ENCODE measurements at places on chromosomes 11 and 22. TPM values are rescaled to one million over a fixed set of nuclear protein-coding genes. Genes with fewer than 3 reads are reported as not detected.

GRCh38 chr11:19395050-19395449 is 154.3 kb upstream of the E2F8 start:
- no peak for DNase-seq

The TKFC gene
- total RNA-seq, result 64.6 TPM

The PARVG gene
- 20.9 TPM for total RNA-seq

The BRSK2 gene
- 1.2 TPM for total RNA-seq

DNA sequence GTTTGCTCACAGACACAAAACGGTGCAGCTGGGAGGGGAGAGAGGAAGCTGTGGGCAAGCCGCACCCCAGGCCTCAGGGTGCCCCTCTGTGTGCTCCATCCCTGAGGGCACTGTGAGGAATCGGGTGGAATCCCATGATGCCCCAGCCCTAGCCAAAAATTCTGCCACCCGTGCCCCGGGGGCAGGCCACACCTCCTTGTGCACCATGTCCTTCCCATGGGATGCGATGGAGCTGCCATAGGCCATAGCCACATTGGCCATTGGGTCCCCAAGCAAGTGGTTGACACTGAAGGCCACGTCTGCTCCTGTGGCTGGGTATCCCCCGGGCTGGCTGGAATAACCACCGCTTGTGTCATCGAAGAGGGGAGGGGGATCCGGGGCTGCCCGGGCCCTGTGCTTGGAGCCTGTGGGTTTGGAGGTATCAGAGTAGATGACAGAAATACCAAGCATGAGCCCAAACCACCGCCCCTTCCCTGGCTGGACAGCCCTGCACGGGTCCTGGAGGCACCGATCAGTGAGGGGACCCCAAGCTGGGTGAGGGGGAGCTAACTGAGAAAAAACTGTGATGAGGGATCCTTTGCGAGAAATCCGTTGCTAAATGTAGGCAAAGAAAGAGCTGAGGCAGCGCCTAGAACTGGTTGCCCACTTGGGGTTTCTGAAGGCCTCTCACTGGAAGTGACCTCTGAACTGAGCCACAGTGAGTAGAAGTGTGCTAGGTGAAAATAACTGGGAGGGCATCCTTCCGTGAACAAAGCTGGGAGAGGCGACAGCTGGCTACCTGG is 863 bp downstream of the YIF1A start:
- DNase-seq, result peak; percentile 78

DNA sequence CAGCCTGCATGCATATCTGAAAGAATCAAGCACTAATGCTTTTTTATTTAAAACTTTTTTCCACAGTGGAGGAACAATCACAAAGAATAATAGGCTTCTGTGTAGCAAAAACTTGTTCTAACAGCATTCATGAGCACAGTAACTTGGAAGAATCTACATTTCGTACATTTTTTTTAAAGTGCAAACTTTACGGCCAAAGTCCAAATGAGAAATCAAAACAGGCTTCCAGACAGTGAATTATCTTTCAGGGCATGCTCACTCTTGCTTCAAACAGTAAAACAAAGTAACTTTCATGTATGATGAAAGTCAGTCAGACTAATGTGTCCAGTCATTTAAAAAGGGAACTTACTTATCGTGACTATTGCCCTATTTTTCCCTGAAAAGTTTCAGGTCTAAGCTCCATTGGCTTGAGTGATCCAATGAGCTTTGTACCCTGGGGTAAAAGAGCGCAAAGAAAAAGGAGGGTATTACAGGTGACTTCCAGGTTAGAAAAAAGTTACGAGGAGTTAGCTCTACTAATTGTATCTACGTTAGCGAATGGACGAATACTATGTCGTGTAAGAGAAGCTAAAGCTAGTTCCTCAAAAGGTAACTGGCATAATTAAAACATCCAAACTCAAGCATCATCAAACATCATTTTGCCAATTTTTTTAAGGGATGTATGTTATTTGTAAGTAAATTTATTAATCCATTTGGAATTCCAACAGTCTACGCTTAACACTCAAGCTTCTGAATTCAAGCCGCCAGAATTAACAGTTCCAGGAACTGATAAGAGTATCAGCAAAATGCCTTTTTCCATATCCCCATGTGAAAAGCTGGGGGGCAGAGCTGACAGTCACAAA is 1.7 kb downstream of the PICALM start:
- no peak for DNase-seq

GRCh38 chr11:61121192-61121831 is 19.0 kb downstream of the CD5 start:
- no peak for DNase-seq

GRCh38 chr11:101439488-101439887 is 144.3 kb downstream of the TRPC6 start:
- DNase-seq, result no peak

DNA sequence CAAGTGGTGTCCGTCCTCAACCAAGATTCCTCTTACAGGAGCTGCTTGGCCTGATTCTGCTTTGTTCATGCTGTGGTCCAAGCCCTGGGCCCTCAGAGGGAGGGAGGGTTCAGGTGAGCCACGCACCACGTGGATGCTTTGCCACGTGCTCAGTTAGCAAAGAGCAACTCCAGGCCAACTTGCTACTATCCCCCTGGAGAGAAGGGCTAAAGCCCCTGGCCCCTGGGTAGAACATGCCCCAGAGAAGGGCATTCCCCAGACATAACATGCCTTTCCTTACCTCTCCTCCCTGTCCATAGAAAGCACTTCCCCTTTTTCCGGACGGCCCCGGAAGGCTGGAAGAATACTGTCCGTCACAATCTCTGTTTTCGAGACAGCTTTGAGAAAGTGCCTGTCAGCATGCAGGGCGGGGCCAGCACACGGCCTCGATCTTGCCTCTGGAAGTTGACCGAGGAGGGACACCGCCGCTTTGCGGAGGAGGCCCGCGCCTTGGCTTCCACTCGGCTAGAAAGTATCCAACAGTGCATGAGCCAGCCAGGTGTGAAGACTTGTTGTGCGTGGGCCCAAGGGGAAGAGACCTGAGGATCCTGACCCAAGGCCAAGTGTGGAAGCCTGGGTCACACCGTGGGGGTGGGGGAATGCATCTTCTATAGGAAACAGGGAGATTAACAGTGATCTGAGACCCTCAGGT is 8.8 kb downstream of the FOXR1 start:
- peak; percentile 74 for DNase-seq

The CARD18 gene
- not detected for total RNA-seq

The WNT11 gene
- total RNA-seq, result 2.2 TPM

DNA sequence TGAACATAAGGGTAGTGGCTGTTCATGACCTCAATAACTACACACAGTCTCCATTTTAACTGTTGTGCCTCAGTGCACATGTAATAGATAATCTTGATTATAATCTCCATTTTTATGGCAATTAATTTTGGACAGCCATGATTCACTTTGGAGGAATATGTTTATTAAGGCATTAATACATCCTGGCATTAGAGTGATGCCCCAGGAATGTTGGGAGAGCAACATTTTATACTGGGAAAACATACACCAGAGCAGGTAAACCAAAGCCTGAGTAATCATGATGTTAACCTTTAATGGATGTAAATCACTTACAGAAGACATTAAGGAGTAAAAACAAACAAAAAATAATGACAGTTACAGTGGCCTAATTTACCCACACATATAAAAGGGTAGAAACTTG is 886.3 kb upstream of the RAG2 start:
- DNase-seq, result no peak

The TEX54 gene
- not detected for total RNA-seq

GRCh38 chr22:27749597-27750225 is 51.8 kb downstream of the MN1 start:
- peak; percentile 93 for DNase-seq

The NTM gene
- 10.3 TPM for total RNA-seq

The NELL1 gene
- total RNA-seq, result 0.31 TPM

The TPH1 gene
- total RNA-seq, result 0.60 TPM

DNA sequence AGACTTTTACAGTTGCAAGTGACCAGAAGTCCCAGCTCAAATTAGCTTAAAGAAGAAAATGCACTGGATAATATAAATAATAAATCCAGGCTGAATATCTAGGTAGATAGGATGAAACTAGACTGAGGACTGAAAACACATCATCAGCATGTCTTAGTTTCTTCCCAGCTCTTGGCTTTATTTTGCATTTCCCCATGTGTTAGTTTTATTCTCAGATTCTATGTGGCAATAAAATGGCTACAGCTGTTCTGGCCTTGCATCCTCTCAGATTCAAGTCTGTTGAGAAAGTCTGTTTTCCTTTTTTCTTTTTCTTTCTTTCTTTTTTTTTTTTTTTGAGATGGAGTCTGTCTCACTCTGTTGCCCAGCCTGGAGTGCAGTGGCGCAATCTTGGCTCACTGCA is 22.6 kb upstream of the CAT start:
- DNase-seq, result no peak

DNA sequence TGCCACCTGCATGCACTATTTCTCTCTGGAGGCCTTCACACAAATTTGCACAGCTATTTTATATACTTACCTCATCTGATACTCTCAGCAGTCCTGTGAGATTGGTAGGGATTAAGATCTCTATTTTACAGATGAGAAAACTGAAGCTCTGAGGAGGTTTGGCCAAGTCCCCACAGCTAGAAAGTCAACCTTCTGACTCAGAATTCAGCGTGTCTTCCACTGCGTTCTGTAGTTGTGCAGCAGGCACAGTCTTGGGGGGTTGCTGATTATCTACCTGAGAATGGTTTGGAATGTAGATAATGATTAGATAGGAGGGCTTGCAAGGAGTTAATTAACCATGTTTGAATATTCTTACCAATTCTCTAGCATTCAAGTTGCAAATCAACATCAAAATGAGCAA is 2.5 kb upstream of the SORL1 start:
- no peak for DNase-seq

The OR5P2 gene
- total RNA-seq, result 0.25 TPM

DNA sequence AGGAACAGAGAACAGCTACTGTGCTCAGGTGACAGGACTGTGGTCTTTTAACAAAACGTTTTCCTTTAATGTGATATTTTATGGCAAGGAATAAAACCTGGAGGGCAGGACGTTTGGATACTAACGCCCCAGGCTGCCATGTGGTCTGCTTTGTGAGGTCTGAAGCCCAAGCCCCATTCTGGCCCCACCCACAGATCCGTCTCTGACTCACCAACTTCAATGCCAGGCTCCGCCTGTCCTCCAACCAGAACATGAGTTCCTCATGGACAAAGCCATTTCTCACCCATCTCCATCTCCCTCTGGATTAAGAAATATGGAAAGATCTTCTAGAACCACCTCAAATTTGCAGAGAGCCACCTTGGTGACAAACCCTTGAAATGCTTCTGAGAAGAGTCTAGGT is 148.8 kb downstream of the CRYBB2 start:
- DNase-seq, result no peak

- no peak for DNase-seq
These were observed 16.0 kb upstream of the PRG2 start for GRCh38 chr11:57406337-57406904.

DNA sequence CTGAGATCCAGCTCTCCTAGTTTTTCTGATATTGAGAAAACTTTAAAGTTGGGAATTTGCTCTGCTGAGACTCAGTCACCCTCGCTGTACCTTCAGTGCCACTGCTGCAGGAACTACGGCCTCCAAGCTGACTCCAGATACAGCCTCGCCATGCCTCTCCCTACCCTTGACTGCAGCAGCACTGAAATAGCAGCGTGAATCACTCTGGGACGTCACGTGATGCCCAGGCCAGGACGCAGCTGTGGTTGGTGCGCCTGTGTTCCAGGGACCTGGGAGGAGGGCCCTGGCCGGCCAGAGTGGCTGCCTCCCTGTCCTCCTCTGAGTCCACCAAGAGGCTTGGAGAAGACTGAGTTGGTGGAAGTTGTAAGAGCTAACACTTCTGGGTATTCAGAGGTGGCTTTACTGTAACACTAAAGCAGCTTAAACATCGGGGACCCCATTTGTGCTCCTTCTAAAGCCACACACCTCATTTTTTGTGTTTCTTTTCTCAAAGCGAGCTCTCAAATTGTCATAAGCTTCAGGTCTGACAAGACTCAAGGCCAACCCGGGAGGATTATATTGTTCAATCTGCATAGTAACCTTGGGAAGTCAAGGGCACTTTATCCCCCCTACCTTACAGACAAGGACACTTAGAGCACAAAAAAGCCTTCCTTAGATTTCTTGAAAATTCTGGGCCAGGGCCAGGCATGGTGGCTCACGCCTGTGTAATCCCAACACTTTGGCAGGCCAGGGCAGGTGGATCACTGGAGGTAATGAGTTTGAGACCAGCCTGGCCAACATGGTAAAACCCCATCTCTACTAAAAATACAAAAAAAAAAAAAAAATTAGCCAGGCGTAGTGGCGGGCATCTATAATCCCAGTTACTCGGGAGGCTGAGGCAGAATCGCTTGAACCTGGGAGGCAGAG is 4.2 kb upstream of the STIP1 start:
- DNase-seq, result peak; percentile 90

- no peak for DNase-seq
These were observed 1077.9 kb downstream of the DLG2 start for GRCh38 chr11:84549217-84549616.

The CHEK1 gene
- total RNA-seq, result 4.9 TPM

DNA sequence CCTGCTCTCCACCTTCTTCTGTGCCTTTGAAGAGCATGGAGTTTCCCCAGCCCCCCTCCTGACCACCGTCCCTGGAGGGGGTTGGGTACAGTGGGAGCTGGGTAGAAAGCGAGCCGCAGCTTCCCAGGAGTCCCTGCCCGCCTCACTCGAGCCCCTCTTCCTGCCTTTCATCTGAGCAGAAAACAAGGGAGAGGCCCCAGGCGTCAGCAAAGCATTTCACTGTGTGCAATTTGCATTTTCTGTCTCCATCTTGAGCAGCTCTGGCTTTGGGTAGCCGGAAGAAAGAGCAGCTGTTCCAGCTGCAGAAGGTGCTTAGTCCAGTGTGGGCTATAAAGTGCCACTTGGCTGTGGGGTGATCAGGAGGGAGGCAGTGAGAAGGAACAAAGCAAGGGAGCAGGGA is 229.7 kb downstream of the CEP164 start:
- peak; percentile 22 for DNase-seq

GRCh38 chr11:134557571-134558257 is 145.7 kb upstream of the B3GAT1 start:
- no peak for DNase-seq

GRCh38 chr22:23274146-23274526 is 93.8 kb downstream of the BCR start:
- no peak for DNase-seq

DNA sequence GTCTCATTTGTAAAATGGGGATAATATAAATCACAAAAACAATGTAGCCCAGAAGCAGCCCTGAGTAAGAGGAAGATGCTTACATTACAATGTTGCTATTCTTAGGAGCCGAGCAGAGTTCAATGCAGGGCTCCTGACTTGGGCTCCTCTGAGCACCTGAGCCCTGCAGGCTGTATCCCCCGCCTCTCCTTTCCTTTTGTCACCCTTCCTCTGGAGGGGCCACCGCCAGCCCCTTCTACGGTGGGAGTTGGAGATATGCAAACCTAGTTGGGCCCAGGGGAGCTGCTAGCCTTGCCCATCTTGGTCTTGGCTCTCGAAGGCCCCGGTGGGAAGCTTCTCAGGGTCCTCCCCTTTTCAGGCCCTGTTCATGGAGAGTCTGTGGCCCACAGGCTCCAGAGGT is 8.4 kb upstream of the CSNK1E start:
- no peak for DNase-seq

The CTTN gene
- total RNA-seq, result 316 TPM

Measured in kidney (tissue), 22 donors.